ENCODE measurements at places on chromosomes 11 and 22. TPM values are rescaled to one million over a fixed set of nuclear protein-coding genes. Genes with fewer than 3 reads are reported as not detected.

DNA sequence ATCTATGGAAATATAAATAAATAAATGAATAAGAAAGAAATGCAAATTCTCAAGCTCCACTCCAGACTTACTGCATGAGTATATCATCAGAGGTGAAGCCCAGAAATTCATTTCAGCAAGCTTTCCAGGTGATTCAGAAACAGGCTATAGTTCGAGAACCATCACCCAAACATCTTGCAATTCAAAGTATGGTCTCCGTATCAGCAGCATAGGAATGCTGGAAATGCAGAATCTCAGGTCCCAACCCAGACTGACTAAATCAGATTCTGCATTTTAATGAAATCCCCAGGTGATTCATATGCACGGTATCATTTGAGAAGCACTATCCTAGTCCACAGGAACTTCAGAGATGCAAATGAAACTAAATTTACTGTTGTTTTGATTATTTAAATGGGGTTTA, 95.3 kb downstream of the SERGEF start:
- DNase-seq = no peak

GRCh38 chr22:44954149-44954548, 55.7 kb downstream of the PHF21B start:
- DNase-seq = no peak

The TRIM49 gene
- total RNA-seq = 2.9 TPM

DNA sequence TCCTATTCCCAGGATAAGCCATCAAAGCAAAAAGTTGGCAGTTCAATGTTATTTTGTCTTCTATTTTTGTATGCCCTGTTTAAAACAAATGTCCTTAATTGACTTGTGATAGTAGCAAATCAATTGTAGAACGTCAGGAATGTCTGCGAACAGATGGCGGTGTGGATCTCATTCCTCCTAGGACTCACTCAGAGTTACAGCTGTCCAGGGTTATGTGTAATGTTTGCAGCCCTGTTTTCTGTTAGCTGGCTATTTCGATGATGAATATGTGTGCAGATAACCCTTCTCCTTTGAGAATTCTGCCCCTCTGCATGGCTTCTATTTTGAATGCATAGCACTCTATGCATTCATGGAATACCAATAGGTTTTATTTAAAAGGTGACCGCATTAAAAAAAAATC, 1248.0 kb upstream of the CNTN5 start:
- peak; percentile 57 for DNase-seq

The KRTAP5-7 gene
- not detected for total RNA-seq

DNA sequence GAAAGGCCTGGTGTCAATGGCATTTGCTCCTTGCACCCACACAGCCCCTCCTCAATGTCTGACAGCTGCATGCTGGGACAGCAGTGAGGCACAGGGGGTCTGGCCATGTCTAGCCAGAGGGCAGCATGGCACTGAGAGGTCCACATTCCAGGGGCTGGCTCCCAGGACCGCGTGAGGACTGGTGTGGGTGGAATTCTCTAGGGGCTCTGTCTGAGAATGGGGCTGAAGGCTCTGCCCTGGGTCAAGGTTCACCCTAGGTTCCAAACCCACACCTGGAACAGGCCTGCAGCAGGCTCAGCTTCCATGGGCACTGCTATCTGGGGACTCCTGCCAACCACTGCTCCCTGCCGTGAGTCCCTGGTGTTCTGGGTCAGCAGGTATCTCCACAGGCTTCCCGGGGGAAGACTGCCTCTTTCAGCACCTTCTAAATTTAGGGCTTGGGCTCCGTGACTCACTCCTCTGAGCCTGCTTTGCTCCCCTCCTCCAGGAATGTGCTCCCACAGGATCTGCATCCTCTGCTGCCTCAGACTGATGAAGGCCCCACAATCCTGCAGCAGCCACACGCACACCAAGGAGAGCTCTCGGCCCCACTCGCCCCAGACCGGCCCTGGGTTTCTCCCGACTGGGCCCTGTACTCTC, 4.2 kb downstream of the STARD10 start:
- peak; percentile 73 for DNase-seq

DNA sequence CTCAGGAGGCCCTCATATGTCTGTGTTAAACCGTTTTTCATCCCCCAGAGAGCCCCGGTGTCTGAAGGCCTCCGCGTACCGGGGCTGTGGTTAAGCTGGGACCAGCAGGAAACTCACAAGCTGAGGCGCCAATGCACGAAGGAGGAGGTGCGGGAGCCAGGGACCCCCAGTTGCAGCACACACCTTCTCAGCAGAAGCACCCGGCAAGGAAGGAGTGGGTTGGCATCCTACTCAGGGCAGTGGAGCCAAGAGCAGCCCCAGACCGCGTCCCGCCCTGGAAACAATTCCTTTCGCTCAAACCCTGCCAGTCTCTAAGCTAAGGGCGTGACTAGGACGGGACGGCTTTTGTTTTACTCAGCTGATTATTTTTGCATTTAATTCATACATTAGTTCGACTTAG, 726.9 kb downstream of the BRD1 start:
- no peak for DNase-seq

The OR2AG1 gene
- 4.6 TPM for total RNA-seq

- no peak for DNase-seq
These were observed 33.9 kb upstream of the GAB2 start for GRCh38 chr11:78451371-78452150.

The NLRP14 gene
- total RNA-seq = 2.6 TPM

GRCh38 chr11:109926941-109927340, 166.3 kb upstream of the ZC3H12C start:
- DNase-seq = no peak

The ZNF280B gene
- 1.9 TPM for total RNA-seq

DNA sequence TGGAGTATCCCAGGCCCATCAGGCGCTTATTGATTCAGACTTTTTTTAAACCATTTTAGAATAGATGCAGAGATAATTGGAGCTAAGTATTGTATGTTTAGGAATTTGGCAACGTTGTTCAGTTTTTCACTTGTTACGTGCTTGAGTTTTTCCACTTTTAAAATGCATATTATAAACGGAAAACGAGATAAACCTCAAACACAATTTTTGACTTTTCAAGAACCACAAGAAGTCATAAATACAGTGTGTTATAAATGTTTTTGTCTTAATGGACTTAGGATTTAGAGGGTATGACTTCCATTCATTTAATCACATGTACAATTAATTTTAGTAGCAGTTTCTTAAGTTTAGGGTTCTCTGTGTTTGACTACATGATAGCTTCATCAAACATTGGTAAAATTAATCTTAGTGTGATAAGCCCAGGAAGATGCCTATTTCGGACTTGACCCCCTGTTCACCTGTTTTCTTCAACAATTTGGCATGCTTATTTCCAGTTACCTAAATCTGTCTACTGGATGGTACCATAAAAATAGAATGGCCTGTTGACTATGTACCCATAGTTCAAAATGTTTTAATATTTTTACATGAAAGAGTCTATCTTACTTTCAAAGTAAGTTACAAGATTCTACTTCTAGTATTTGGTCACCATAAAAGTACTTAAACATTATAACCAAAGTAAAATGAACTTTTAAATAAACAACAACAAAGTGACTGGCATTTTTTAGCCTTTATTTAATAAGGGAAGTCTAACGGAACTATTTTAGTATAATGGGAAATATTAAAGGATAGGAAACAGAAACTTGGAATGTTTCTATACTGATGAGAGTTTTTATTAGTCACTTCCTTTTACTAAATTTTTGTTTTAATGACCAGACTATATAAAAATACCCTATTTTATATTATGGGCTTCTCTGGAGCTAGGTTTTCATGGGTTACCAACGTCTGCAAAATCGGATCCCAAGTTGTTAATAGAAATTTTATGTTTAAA, 1.4 kb downstream of the ZC3H12C start:
- no peak for DNase-seq

DNA sequence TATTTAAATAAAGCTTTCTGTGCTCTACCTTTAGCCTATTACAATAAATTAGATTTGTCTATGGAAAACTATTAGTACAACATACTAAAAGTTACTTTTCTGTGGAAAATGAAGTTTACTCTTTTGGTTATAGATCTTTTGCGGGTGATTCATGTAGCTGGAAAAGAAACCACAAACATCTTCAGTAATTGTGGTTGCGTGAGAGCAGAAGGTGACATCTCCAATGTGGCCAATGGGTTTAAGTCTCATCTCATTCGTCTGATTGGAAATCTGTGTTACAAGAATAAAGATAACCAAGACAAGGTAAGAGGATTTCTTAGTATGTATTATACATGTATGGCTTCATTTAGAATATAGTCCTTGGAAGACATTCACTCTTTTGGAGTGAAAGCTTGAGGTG, 68.6 kb downstream of the ATXN10 start:
- DNase-seq = no peak

The LINC01488 gene
- 0.96 TPM for total RNA-seq

DNA sequence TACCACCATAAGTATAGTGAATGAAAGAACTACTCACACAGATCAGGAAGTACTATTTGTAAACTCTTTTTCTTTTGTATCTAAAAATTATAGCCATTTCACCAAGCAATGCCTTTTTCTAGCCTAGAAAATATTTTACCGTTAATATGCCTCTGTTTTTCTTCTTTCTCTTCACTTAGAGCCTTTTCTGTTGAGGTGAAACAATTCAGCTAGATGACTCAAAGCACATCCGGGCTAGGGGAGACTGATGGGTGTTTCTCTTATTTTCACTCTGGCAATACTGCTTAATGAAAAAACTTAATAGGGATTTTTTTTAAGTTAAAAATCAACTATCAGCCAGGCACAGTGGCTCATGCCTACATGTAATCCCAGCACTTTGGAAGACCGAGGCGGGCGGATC, 93.3 kb downstream of the SGSM3 start:
- DNase-seq = no peak

The DCDC1 gene
- total RNA-seq = 15.4 TPM

- DNase-seq = no peak
These were observed 103.1 kb downstream of the PTPRJ start for GRCh38 chr11:48083421-48083820.

GRCh38 chr11:5931061-5931460, 11.0 kb upstream of the OR56A3 start:
- no peak for DNase-seq

GRCh38 chr11:109994907-109995306, 98.3 kb upstream of the ZC3H12C start:
- DNase-seq = no peak

DNA sequence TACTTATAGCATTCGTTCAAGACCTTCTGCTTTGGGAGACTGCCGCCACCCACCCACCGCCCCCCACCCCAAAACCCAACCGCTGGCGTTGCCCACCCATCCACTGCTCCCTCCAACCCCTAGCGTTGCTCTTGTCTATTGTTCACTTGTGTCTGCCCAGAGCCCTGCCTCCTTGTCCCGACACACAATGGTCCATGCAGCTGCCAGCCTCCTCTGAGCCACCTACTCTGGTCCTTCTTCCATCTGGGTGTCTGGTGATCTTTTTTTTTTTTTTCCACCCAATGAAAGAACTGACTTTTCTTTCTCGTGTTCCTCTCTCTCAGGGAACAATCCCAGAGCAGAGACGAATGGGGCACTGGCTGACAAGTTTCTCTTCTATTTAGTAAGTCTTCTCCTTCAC, 256.0 kb upstream of the SESN3 start:
- DNase-seq = no peak

GRCh38 chr11:123377355-123377754, 52.7 kb upstream of the GRAMD1B start:
- no peak for DNase-seq

DNA sequence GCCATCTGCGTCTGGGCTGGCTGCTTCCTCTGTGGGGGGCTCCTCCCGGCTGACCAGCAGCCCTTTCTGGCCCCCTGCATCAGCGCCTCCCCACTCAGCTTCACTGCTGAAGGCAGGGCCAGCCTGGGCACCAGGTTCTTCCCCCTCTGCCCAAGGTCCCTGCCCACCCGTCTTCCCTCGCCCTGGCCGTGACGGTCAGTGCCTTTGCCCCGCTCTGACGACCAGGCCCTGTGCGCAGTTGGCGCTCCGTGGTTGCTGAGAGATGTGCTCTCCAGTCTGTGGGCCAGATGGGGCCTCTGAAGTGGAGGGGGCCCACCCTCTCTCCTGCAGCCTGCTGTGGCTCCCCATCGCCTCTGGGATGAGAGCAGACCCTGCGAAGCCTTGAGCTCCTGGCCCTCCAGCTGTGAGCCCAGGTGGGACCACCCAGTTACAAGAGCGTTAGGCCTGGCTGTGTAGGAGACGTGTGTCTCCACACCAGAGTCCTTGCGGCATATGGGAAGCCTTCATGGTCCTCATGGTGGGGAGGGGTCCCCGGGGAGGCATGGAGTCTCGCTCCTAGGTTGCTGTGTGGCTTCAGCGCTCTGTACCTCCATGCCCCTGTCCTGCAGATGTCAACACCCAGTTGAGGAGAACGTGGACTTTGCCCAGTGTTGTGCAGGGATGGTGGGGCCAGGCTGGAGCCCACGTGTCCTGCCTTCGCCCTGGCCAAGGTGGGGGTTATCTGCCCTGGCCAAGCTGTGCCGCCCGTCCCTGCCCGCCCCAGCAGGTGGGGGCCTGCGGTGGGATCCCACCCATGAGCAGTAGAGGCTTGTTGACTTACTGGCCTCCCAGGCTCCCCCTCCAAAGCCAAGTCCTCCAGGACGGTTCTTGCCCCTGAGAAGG, 14.2 kb downstream of the LRP5 start:
- no peak for DNase-seq

DNA sequence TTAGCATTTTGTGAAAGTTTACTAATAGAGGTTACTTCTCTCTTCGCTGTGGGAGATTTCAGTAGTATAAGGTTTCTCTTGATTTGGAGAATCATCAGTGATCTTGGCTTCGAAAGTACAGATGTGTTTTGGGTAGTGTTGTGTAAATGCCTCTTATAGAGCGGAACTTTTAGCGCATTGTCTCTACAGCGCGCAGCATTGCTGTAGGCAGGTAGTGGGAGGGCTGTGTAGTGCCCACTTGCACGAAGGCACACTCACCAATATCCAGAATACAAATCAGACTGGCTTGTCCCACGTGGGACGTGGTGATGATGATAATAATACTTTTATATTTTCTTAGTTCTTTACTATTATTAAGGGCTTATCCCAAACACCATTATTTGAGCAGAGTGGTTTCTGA, 51.4 kb downstream of the FAM83F start:
- DNase-seq = no peak

The PPP1CA gene
- total RNA-seq = 50.1 TPM

The OR51S1 gene
- 2.9 TPM for total RNA-seq

DNA sequence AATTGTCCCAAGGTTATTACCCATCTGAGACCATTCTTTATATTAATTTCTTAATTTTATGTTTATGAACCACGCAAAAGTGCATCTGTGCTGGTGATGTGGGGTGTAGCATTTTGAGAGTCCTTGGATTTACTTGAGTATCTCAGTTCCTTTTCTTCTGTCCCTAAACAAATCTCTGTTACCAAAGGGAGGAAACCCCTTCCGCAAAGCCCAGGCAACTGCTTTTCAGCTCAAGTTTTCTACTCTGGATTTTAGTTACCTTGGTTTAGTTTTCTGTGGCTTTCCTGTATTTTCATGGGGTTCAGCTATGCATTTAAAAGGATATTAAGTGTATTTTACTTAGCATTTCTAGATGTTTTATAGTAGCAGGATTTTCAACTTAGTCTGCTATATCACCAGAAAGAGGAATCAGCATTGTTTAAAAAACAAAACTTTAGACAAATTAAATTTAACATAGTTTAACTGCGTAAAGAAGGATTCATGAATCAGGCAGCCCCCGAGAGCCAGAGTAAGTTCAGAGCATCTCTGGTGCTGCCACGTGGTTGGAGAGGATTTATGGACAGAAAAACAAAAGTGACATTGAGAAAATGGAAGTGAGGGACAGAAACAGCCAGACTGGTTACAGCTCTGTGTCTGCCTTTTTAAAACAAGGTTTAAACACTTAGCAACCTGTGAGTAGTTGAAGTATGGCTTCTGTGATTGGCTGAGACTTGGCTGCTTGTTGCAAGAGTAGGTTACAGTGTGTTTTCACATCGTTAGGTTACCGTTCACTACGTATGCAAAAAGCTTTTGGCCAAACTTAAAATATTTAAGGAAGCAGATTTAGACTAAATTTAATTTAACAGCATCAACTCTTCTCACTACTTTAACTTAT, 9.6 kb downstream of the ADM start:
- DNase-seq = no peak

GRCh38 chr22:37147186-37147990, 2.3 kb downstream of the IL2RB start:
- no peak for DNase-seq
